ENCODE measurements at places on chromosomes 6 and 20.

- no peak for DNase-seq
Measured at GRCh38 chr6:43469947-43470346, 7.4 kb upstream of the TJAP1 start.

GRCh38 chr6:92911301-92911700 is 508.1 kb downstream of the EPHA7 start:
- DNase-seq = no peak

DNA sequence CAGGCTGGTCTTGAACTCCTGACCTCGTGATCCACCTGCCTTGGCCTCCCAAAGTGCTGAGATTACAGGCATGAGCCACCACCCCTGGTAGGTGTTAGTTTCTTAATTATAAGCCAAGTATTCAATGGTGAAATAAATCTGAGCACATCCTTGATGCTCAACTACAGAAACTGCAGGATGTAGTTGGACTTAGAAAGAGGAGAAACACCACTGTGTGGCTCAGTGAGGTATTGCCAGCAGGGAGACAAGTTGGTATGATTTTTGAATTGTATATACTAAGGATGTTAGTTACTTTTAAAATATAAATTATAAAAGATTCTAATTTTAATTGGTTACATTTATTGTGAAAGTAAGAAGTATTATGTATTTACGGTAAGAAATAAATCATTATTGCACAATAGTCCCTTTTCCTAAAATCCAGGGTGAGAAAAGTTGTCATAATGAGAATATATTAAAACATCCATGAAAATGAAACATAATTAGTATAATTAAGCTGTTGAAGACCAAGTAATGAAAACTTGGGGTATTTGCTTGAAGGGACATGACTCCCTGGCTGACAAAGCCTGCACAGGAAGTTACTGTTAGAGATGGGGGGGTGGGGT is 17.6 kb downstream of the SLC18B1 start:
- DNase-seq = no peak

DNA sequence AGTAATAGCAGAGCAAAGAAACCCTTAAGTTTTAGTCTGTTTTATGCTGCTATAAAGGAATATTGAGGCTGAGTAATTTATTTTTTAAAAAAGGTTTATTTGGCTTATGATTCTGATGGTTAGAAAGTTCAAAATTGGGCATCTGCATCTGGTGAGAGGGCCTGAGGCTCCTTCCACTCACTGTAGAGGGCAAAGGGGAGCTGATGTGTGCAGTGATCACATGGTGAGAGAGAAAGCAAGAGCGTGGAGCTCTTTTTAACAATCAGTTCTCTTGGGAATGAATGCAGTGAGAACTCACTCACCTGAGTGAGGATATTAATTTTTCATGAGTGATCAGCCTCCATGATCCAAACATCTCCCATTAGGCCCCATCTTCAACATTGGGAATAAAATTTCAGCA is 36.4 kb upstream of the SAMD3 start:
- DNase-seq = no peak

GRCh38 chr6:163739966-163740365 is 325.4 kb downstream of the QKI start:
- no peak for DNase-seq

- peak; percentile 60 for DNase-seq
Measured at GRCh38 chr6:142387997-142388815, 86.4 kb downstream of the ADGRG6 start.

- DNase-seq = no peak
Measured at GRCh38 chr20:1418350-1418749, 25.5 kb upstream of the FKBP1A start.

GRCh38 chr20:31452575-31452974 is 12.1 kb downstream of the DEFB123 start:
- no peak for DNase-seq

DNA sequence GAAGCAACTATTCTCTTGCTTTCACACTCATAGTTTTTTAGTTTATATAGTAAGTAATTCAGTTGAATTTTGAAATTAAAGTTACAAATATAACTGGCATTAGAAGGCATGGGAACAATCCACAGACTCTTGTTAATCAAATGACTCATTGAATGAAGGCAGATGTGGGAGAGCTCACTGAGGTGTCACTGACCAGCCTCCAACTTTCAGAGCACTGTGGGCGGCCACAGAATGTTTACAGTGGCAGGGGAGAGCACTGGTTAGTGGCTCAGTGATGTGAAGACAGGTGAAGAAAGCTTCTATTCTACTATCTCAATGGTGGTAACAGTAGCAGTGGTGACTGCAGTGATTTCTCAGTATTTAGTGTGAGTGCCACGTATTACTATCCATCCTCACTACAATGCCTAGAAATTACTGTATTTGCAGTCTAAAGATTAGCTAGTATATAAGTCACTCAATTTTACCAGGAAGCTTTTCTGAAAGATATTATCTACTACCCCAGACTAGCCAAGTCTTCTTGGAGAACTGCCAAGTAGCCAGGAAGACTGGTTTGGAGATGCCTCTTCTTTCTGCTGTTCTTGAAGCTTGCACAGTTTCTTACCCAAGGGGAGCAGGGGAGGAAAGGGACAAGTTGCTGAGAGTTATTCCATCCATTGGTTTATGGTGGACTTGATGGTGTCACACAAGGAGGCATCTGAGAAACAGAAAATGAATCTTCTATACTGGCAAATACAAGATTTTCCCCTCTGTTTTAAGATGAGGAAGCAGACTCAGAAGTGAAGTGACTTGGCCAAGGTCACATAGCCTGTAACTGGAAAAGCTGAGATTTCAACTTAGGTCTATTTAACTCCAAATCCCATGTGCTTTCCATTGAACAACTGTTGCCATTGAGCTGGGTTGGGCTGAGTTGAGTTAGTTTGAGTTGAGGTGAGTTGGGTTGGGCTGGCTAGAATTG is 231.2 kb downstream of the ANKRD60 start:
- peak; percentile 63 for DNase-seq

- DNase-seq = peak; percentile 84
Measured at GRCh38 chr6:22333802-22334201, 37.0 kb upstream of the PRL start.

GRCh38 chr6:71544028-71544427 is 255.4 kb downstream of the OGFRL1 start:
- DNase-seq = peak; percentile 76

- DNase-seq = no peak
Measured at GRCh38 chr6:144757730-144758129, 472.6 kb downstream of the UTRN start.

GRCh38 chr20:62350098-62350628 is 16.9 kb downstream of the LAMA5 start:
- no peak for DNase-seq

- DNase-seq = no peak
Measured at GRCh38 chr20:32511358-32512046, 73.6 kb downstream of the NOL4L start.
